ENCODE measurements at places on chromosomes 5 and 9.

DNA sequence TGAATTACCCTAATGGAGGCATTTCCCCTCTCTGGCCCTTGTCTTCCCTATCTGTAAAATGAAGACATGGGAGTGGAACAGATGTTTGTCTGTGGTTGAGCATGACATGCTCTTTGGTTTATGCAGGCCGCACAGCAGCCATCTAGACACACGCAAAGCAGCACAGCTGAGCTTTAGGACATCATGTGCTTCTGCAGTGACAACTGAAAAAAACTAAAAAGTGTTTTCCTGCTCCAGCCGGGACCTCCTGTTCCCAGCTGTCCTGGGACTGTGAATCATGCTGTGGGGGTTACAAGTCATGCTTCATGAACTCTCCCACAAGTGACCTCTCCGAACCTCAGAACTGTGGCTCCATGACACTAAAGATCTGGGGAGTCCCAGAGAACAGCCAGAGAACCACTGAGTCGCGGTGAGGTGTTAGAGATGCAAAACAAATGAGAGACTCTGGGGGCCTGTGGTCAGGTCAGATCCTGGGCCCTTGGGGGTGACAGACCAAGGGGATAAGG lies 1.7 kb downstream of the SMIM3 start:
- no peak for DNase-seq

DNA sequence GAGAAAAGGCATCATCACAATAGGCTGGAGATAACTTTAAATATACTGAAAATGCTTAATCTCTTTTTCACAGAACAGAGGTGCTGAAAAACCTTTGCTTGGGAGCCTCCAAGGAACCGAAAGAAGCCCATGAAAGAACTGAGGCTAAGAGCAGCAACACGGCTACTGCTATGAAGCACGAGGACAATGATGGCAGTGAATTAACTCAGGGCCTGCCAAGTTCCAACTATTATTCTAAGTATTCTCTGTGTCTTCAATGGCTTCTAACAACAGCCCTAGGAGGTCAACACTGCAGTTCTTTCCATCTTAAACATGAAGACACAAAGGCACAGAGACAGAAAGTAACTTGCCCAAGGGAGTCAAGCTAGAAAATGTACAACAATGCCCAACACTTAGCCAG lies 293.0 kb upstream of the DAP start:
- DNase-seq, result no peak

- no peak for DNase-seq
These were observed 25.1 kb downstream of the RNF180 start for GRCh38 chr5:64190562-64191306.

DNA sequence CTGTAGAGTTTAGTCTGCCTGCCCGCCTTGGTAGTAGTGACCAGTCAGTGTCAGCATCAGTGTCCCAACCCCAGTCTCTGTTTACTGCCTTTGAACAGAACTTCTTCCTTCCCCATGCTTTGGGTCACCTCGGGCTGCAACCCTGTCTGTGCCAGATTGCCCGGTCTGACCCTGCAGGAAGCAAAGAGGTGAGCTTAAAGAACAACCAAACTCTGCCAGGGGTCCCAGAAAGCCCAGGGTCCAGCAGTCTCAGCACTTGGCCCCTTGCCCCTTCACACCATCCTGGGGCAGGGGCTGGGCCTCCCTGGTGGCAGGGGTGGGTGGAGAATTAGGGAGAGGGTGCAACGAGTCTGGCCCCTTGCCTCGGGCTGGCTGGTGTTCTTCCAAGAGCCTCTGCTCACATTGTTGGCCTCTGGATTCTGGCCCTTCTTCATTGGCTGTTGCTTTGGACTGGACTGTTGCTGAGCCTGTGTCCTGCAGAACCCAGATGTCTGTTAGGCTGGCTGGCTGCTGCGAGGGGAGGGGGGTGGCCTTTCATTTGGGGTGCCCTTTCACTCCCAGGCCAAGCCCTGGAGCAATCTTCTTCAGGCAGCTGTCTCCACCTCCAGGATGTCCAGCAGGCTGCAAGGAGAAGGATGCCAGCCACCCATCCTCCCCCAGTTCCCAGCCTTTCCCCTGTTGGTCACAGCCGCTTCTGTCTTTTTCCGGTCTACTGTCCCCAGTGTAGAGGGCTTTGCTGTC lies 51.2 kb downstream of the SAR1B start:
- no peak for DNase-seq

DNA sequence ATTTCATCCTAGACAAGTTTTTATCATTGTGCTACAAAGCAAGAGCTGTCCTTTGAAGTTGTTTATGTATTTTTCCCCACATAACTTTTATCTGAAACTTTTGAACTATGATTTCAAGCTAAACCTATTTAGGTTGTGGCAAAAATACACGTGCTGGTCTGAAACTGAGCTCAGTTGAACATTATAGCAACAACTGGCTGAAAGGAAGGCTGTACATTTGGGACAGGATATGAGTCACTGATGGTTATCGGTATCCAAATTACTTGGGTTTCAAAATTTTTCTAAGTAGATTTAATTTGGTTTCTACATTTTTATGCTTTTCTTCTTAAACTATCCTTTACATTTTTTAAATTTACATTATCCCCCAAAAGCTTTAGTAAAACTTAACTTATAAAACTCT lies 627.3 kb upstream of the NUDT12 start:
- no peak for DNase-seq

- DNase-seq, result no peak
These were observed 165.8 kb upstream of the MAP3K1 start for GRCh38 chr5:56649569-56649968.

DNA sequence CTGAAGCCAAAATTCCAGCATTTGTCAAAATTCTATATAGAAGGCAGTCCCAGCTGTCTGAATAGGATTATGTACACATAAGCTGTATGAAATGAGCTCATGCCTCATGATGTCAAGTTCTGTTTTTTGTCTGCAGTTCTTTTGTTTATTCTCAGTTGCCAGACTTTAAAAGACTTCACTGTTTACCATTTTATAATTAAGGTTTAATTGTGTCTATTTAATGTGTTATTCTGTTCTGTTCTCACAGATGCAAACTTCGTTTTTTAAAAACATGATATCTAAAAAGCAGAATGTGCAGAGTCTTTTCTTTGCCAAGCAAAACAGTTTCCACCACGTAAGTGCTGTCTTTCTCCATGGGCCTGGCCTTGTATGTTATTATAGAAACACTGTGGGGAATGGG lies 31.1 kb downstream of the ERAP1 start:
- DNase-seq, result no peak
